Activated T-helper 9 cell treated with anti-CD3 and anti-CD28 coated beads, Interleukin-2, amount 50 U/mL, for 16 hours (primary cell): ENCODE measurements at places on chromosomes 16 and 17.

GRCh38 chr16:67001726-67002125 is 13.3 kb downstream of the CES4A start:
- DNase-seq, result no peak

GRCh38 chr17:80415626-80416137 is 715 bp downstream of the ENDOV start:
- no peak for DNase-seq

DNA sequence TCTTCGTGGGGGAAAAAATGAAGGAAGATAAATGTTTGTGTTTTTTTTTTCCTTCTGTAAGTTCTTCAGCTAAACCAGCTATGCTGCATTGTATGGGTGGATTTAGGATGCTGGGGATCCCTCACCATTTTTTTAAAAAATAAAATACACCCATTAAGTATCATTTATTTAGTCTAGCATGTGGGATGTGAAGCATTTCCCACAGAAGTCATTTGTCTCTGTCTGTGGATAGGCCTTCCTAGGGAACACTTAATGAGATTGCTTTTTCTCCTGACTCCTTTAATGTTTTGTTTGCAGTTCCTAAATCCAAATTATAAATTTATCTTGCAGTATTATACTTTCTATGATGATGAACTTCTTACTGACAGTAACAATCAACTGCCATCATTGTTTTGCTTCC is 146.7 kb downstream of the PPM1E start:
- no peak for DNase-seq

DNA sequence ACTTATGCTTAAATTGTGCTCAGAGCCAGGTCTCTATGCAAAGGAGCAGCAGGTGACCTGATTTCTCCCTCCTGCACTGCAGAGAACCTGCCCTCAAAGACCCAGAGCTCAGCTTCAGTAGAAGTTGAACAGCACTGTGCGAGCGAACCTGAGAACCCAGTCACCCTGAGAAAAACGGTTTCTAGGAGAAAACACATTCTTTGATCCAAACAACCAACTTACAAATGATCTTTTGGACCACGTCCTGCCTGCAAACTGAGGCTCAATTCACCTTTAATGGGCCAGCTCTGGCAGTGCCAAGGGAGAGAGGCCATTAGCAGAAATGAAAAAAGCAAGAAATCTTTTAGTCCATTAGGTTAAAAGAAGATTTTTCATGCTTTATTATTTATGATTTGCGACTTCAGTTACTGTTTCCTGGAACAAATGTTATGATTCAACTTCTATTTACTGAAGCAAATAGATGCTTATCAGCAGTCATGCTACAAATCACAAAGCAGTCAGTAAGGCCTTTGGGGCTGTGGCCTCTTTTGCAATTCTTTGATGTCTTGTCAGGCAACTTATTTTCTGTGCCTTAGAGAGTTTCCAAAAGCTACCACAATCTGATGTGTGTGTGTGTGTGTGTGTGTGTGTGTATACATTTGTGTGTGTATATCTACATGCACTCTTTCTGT is 65.7 kb upstream of the LRRC37A3 start:
- DNase-seq, result peak; percentile 21

DNA sequence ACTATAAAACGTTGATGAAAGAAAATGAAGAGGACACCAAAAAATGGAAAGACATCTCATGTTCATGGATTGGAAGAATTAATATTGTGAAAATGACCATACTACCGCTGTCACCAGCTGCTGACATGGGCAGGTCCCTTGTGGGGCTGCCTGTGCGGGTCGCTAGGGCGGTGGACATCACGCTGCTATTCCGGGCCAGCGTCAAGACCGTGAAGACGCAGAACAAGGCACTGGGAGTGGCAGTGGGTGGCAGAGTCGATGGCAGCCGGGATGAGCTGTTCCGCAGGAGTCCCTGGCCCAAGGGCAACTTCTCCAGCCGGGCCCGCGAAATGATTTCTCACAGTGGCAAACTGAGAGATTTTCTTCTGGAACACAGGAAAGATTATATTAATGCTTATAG is 48.2 kb upstream of the NSRP1 start:
- no peak for DNase-seq

DNA sequence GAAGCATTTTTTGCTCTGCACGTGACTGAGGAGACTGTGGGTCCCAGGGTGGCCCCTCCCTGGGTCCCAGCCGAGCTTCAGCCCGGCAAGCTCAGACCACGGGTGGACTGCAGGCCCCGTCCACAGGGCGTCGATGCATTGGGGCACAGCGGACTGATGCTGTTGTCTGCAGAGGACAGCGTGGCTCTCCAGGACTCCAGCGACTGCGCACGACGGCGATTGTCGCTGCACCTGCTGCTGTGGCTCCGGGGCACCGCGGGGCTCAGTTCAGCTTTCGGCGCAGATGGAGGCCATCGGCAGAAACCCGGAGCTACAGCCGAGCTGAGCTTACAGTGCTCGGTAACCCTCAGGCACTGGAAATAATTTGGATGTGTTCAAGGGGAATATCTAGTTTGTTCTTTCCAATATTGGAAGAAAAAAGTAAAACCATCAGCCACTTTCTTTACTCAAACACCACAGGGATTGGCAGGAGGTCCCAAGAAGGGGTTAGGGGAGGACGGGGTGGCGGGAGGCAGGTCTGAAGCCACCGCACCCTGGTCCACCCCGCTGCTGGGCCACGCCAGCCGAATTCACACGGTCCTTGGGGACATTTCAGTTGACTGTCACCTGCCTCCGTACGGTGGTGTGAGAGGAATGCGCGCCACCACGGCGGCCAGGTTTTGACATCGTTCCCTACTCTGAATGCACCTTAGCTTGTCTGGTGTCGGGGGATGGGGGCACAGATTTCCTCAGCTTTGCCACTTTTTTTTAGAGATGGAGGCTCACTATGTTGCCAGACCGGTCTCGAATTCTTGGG is 88.7 kb upstream of the RPH3AL start:
- DNase-seq, result no peak

- DNase-seq, result no peak
Observed at GRCh38 chr16:51048544-51048943, 102.5 kb downstream of the SALL1 start.

DNA sequence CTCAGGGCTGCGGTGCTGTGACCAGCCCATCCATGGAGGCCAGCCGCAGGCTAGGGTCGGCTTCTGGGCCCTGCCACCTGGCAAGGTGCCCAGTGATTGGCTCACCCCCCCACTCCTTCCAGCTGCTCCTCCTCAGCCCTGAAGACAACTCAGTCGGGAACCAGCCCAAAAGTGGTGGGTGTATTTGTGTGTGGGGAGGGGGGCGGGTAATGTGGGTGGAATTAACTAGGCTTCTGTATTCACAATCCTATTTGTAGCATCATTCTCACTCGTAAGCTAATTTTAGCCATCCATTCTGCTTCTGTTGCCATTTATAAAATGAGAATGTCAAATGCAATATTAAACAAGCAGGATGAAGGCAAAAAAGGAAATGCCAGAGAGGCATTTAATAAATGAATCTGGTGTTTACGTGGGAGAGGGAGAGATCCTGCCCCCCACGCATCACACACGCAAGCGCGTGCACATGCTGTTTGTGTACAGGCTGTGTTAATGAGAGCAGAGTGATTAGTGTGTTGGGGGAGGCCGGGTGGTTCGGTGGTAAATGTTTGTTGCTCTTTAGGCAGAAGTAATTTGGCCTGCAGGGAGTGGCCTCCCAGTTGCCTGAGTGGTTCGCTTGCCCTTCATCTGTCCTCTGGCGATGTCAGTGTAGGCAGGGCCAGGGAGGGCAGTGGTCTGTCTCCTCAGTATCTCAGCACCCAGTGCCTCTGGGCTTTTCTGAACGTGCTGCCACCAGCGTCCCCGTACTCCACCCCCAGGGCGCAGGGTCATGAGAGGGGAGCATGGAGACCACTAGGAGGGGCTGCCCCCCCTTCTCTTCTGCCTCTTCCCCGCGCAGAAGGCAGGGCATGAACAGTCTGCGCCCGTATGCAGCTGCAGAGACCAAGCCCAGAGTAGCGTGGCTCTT is 140.1 kb downstream of the CCDC182 start:
- DNase-seq, result no peak
